ENCODE measurements at places on chromosomes 12 and 14.

DNA sequence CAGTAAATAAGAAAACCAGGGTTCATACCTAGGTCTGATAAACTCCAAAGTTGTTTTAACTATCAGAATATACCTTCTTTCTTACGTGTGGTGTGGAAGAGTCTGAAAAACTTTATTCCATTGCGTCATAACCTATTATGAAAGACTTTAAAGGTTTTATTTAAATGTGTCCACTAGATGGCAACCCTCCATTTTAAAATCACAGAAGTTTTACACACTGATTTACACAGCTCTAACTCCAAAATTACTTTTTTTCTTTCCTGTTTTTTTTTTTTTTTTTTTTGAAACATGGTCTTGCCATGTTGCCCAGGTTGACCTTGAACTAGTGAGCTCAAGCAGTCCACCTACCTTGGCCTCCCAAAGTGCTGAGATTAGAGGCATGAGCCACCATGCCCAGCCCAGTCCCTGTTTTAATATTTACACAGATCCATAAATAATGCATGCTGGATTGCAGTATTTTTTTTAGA lies 17.3 kb upstream of the TMPRSS12 start:
- peak; percentile 90 for DNase-seq

- DNase-seq = peak; percentile 94
These were observed 86.3 kb downstream of the VWF start for GRCh38 chr12:6038160-6038559.

DNA sequence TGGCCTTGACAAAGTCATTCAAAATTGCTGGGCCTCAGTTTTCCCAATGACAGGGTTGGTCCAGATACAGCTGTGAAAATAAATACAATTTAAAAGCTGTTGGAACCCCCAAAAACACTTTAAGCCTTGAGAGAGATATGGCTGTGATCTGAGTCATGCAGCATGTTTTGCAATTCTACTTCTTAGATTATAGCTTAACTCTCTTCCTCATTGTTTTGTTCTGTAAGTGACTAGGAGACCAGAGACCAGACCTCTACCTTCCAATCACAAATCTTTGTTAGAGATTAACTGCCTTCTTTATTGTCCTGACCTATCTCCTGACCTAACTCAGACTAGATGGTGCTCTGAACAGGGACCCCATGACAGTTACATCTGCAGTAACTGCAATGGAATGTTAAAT lies 198.1 kb downstream of the STXBP6 start:
- DNase-seq = peak; percentile 18

DNA sequence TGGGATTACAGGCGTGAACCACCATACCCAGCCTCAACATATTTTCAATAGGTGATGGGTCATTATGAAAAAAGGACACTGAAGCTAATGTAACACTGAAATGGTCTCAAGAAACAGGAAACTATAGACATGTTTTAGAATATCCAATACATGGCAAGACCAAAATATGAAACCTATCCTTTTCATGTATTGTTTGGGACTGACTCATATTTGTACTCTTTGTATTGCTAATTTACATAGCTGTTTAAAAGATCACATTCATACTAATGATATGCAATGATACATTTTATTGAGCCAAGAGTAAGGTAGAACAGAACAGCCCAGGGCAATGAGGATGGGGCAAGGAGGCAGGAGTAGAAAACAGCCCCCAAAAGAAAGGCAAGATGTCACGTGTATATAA lies 32.6 kb downstream of the RESF1 start:
- DNase-seq = no peak

- DNase-seq = no peak
These were observed 403.8 kb upstream of the MGAT4C start for GRCh38 chr12:86659985-86660384.

DNA sequence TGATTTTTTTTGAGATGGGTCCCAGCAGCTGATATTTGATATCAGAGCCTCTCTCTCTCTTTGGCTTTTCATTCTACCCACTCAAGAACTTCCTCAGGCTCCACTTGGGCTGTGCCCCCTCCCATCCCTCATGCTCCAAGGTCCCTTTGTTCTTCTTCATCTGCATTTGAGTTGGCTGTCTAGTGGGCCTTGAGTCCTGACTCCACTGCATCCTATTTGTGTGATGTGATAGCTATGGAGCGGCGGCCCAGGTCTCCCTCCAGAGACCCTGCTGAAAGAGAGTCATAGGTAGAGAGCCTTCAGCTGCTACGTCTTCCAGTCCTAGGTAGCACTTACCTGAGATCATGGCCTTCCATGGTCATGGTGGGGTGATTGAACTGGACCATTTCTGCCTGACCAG lies 123.1 kb upstream of the VRK1 start:
- DNase-seq = no peak

DNA sequence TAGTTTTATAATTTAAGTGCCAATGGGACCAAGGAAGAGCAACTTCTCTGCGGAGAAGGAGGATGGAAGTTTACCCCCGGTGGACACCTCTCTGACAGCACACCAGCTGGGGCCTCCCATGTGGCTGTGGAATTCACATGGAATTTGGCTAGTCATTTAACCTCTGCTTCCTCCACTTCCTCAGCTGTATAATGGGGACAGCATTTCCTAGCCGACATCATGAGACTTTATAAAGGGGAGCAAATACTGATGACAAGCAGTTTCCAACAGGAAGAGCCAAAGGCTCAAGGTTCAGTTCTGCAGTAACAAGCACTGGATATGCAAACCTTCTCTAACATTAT lies 7.5 kb downstream of the DUSP6 start:
- no peak for DNase-seq

GRCh38 chr12:15699886-15700285 lies 89.3 kb downstream of the EPS8 start:
- DNase-seq = no peak

- DNase-seq = no peak
These were observed 54.7 kb downstream of the FRS2 start for GRCh38 chr12:69524755-69525469.

DNA sequence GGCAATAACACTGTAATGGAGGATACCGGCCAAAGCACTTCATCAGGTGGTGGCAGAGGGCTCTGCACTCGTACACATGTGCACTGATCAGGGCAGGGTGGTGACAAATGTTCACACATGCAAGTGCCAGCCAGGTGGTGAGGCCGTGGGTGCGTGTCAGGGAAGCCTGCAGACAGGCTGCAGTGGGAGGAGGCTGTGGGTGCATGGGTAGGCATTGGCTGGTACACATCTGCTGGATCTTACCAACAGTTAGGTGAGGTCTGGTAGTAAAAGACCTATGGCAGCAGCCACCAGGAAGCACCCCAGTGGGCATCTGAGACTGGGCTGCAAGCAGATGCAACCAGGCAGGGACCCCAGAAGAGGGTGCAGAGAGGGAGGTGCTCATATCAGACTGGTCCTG lies 65.3 kb downstream of the PDE6H start:
- DNase-seq = no peak

GRCh38 chr14:105275267-105275946 lies 25.4 kb downstream of the BRF1 start:
- DNase-seq = no peak

DNA sequence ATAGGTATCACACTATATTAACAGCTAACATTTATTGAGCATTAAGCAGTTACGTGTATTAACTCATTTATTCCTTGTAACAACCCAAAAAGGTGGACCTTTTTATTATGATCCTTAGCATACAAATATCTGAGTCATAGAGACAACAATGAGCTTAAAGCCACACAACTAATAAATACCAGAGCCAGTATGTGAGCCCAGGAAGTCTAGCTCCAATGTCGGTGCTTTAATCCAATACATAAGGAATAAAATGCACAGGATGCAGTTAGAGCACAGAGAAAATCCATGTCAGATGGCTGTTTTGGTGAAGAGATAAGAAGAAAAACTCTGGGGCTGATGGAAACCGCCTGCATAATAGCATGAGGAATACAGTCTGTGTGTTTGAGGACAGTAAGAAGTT lies 888.6 kb downstream of the TMTC2 start:
- DNase-seq = no peak

DNA sequence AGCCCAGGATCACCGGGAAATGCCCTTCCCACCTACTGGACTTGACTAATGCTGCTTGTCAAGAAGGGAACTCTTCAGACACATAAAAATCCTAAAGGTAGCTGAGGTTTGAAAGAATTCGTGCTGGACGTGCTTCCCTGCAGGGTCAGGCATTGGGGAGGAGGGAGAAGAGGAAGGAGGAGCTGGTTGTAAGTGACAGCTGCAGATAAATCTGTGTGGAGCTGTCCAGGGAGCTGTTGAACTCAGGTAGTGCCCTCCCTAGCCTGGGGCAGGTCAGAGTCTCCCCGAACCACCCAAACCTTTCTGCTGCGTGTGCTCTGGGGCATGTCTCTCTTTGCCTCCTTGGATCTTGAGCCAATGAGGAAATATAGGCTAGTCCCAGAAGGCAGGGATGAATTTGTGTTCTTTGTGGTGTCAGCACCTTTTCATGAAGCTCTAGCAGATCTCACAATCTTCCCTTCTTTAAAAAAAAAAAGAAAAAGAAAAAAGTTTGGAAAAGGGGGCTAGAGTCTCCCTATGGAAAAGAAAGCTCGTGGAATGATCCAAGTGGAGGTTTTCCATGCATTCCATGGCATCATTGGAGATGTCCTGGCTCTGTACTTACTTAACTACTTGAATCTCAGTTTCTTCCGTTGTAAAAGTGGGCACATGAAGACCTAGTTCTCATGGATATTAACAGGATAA lies 23.6 kb upstream of the FOS start:
- DNase-seq = no peak

DNA sequence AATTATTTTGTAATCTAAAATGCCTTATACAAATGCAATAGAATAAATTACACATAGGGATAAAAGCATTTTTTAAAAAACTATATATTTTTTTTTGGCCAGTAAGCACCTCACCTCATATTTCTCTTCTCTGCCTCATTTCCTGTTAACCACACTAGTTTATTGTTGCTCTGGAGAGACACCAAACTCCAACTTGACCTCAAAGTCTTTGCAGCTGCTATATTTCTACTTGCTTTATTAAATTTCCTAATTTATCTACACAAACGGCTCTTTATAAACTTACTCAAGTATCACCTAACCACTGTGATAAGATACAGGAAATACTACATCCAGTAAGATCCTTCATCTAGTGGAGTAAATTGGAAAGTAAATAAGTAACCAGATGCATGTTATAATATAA lies 622.3 kb downstream of the C12orf50 start:
- DNase-seq = no peak

- no peak for DNase-seq
These were observed 912.4 kb downstream of the VRK1 start for GRCh38 chr14:97709552-97709951.

- DNase-seq = no peak
These were observed 34.5 kb upstream of the RAB35 start for GRCh38 chr12:120150919-120151525.

DNA sequence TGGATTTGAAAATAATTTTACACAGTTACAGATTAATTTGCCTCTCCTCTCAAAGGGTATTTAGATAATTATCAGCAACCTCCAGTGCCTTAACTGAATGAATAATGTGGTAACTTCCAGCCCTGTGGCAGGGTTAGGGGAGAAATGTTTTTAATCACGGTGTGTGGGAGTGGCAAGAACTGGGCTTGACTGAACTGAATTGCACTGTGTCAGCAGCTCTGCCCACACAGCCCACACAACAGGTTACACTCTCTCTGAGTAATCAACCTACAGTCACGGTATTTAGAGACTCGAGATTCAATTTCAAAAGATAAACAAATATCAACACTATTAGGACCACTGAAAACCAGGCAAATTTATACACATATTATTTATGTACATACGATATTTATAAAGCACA lies 198.5 kb downstream of the KCNC2 start:
- no peak for DNase-seq

DNA sequence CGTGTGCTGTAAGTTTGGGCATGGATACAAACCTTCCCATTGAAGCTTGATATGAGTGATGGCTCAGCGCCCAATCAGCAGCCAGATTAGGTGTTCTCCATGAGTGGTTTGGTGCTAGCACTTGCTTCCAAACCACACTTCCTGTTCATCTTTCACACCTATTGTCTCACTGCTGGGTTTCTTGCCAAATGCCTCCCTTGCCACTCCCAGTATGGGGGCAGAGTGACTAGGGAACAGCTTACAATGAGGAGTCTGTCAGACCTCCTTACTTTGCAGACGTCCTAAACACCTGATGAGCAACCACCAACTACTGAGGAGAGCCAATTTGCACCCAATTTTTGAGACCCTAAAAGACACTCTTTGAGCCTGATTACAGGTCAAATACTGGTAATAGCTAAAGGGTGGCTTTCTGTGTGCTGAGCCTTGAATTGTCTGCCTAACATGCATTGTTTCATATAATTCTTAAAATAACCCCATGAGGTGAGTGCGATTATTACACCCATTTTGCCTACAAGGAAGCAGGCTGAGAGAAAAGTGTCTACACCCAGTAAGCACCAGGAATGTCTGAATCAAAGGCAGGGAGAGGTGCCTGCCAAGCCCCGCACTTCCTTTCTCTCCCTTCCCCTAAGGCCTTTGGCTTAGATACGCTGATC lies 48.4 kb upstream of the FOS start:
- peak; percentile 78 for DNase-seq

DNA sequence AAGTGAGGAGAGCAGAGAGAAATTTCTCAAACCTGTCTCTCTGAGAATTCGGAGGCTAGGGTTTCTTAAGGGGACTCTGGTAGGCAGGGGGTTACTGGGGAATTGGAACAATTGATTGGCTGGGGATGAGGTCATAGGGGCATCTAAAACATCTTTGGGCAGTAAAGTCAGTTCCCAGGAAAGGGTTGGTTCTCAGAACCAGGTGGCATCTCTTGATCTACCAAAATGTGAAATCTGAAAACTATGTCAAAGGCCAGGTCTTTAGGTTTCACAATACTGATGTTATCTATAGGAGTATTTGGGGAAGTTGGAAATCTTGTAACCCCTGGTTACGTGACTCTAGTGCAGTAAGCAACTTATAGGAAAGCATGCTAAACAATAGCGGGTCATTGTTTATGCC lies 6.9 kb downstream of the C12orf75 start:
- peak; percentile 64 for DNase-seq

DNA sequence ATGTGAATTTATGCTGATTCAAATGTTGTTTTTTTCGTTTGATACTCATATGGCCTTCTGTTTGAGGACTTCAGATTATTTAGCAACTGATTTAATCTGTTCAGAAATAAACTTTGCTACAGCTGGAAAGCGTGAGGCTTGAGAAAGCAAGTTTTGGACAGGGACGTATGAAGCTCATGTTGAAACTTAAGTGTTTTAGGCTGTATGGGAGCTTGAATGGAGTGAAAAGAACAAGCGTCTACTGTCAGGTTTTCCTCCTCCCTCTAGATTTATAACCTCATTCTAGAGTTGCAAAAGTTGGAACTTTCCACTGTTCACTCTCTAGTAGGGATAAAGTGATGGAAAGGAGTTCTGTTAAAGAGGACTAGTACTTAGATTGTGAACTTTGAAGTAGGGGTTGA lies 1.0 kb downstream of the PRPF39 start:
- peak; percentile 45 for DNase-seq

DNA sequence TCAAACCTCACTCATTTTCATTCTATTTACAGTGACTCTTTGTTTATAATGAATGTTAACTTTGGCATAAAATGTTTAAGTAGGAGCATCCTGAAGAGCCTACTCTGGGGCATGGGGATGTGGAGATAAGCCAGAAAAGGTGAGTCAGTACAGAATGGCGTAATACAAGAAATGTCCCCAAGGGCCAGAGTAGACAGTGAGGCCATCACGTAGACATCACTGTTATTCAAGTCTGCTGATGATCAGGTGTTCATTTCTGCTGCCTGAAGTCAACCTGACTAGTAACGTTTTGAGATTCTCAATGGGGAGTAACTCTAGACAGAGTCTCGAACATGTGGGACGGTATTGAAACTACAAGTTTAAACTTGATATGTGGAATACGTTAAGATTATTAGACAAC lies 47.6 kb upstream of the PKP2 start:
- no peak for DNase-seq

- DNase-seq = no peak
These were observed 37.7 kb upstream of the DICER1 start for GRCh38 chr14:95195031-95195430.

- DNase-seq = no peak
These were observed 512 bp upstream of the RND1 start for GRCh38 chr12:48866052-48866711.

All from hematopoietic multipotent progenitor cell treated with erythropoietin and hydrocortisone succinate and interleukin-3 and kit ligand, for 6 days (in vitro differentiated cells).